Head of caudate nucleus (tissue), 42 donors: ENCODE measurements at places on chromosomes 12 and 14.

- DNase-seq: no peak
Observed at GRCh38 chr12:117685110-117685926, 283.5 kb downstream of the KSR2 start.

DNA sequence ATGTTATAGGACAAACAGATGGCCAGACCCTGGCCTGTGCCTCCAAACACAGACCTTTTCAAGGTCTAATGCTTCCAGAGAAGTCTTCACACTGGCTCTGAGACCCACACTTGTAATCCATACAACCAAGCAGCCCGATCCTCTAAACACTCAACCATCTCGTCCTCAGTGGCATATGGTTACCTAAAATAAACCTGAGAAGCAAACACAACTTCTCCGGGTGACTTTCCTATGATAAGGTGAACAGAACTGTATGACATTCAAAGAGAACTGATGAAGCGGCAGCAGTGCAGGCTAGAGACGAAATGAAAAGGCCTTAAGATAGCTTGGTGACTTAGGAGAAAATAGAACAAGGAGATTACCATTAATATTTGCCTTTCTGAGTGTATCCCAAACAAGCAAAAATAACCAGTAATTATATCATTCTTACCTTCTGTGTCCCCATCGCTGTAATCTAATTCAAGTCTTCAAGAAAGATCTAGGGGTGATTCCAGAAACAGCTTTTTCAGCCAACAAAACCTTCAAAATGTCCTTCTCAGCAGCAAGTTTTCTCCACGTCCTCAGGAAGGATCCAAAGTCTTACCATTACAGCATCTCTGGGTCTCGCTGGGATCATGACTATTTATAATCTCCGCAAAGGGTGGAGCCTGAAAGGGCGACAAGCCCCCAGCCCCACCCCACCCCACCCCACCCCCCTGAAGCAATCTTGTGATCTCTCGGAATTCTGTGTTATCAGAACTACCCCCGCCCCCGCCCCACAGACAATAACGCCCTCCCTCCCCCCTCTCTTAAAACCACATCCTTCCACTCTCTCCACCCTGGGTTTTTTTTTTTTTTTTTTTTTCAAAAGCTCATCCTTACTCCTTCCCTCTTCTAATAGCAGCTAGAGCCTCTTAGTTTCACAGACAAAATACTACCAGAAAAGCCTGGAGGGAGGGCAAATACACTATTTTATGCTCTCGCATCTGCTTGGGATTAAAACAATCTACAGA is at the start of gene SLC2A3:
Gene SLC2A3 (minus strand): TSS at position 598 of the 992 bp plus-strand sequence. CDS start 153 bp downstream, at position 445.
- peak; percentile 73 for DNase-seq

GRCh38 chr14:87869619-87870583 is 123.1 kb downstream of the GALC start:
- DNase-seq: peak; percentile 13

DNA sequence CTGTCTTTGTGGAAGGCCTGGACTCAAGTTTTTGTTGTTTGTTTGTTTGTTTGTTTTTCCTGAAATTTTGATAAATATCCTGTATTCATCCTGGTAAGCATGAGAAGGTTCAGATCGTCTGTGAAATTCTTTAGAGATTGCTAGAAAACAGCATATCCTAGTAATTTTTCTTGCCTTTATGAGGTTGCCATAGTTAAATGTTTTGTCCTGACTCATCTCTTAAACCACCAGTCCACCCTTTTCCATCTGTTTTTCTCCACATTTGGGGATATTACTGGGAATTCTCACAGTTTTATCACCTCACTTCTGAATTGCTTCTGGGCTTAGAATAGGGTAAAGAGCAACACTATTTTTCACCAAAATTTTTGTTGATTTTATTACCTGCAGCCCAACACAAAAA is 248.3 kb downstream of the FBXL14 start:
- DNase-seq: no peak

DNA sequence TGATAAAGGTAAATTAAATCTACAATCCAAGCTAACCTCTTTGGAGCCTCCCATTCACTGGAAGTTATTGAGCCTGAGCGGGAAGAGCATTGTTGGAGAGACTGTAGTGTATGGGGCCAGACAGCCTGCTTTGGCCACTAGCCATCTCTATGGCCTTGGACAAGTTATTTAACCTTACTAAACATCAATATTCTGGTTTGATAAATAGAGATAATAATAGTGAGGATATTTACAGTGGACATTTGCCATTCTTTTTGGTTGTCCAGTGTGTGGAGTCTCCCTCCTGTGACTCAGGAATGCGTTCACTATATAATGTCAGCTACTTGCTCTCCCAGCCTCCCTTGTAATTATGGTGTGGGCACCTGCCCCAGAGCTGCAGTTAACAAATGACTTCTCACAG is 216.1 kb downstream of the SLC38A4 start:
- DNase-seq: no peak

- DNase-seq: no peak
Observed at GRCh38 chr14:44316647-44317440, 190.2 kb downstream of the FSCB start.

- DNase-seq: no peak
Observed at GRCh38 chr12:25278269-25278668, 27.5 kb upstream of the KRAS start.

DNA sequence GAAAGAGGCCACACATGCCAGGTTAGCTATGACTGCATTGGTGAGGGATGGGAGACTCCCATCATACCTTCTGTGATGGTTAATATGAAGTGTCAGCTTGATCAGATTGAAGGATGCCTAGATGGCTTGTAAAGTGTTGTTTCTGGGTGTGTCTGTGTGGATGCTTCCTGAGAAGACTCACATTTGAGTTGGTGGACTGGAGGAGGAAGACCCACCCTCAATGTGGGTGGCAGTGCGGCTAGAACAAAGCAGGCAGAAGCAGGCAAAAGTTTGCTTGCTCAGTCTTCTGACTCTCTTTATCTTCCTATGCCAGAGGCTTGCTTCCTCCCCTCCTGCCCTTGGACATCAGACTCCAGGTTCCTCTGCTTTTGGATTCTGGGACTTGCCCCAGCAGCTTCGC is 88.2 kb downstream of the SSPN start:
- no peak for DNase-seq

GRCh38 chr12:1531654-1532374 is 62.6 kb downstream of the FBXL14 start:
- no peak for DNase-seq

DNA sequence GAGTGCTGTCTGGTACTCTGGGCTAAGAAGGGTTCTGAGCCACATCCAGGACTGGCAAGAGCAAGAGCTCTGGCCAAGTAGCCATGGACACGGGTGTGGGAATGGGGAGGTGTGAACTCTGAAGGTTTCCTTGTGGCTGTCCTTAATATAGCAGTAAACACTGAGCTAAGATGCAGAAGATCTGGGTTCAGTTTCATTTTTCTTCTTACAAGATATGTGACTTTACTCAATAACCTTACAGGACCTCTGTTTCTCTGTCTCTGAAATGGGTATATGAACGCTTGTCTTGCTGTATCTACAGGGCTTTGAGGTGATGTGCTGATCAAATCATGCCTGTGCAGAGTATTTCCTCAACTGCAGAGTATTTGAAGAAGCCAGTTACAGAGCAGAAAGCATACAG is 521.2 kb downstream of the VRK1 start:
- DNase-seq: no peak

GRCh38 chr14:49303946-49304516 is 282.1 kb downstream of the RPS29 start:
- DNase-seq: no peak

- DNase-seq: peak; percentile 14
Observed at GRCh38 chr12:81128930-81129554, 51.2 kb downstream of the ACSS3 start.

GRCh38 chr12:48037267-48037915 is 33.1 kb upstream of the COL2A1 start:
- DNase-seq: no peak

DNA sequence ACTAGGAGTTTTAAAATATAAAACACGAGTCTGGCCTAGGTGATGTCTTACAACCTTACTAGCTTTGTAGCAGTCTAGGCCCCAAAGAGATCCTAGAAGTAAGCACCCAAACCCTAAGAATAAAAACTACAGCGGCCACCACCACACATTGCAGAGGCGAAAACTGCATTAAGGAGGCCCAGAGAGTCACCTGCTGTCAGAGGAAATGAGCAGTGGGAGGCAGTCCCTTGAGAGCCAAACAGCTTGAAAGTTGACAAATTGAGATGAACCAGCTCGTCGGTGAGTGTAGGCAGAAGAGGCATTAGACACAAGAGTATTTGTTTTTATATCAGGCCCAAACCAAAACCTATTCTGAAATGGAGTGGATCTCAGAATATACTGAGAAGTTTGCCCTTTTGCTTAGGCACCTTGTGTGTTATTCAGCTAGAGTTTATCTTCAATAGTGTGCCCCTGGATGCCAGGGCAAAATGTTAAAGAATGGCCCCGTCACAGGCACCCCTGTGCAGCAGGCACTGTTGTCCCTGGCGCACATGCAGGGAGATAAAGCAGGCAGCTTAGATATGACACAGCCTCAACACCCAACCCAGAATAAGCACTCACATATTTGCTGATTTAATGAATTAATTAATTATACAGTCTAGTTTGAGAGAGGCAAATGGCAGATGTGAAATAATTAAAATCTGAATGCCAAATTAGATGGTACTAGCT is 56.7 kb downstream of the TTC7B start:
- DNase-seq: no peak

DNA sequence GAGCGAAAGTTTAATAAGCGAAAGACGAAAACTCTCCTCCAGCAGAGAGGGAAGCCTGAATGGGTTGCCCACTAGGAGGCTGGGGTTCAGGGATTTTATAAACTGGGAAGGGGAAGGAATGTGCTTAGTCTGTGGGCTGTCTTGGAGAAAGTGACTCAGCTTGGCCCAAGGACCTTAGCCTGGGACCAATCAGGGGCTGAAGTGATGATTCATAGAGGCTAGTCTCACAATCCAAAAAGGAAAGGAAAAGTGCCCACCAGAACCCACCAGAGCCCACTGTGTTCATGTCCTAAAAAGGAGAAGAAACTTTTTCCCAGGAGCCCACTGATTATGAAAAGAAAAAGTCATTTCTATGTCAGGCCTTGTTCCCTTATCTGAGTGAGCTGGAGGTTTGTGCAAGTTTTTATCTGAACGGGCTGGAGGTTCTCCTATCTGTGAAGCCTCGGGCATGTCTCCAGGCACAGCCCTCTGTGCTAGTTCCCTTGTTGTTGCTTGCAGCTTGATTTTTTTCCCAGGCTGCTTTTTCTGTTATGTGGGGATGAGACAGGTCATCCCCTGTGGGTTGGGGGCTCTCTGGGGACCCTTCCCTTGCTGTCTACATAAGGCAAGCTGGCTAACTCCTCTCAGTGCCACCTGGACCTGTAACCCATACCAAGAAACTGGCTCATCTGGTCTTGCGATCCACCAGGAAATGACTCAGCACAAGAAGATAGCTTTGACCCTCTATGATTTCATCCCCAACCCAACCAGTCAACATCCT is 8.3 kb upstream of the GOLGA5 start:
- DNase-seq: no peak

- no peak for DNase-seq
Observed at GRCh38 chr12:126782083-126782482, 1484.9 kb upstream of the TMEM132C start.

DNA sequence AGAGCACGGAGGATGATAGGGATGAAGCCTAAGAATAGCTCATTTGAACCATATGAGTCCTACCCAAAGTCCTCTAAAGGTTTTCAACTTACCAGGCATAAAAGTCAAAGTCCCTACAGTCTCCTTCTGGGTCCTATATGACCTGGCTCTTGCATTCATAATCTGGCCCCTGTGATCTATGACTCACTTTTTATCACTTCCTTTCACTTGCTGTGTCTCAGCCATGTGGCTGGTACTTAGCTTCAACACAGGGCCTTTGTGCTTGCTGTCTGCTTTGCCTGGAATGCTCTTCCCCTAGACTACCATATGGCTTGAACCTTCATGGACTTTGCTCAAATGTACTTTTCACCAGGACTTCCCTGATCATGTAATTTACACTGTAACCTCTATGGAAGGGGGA is 137.6 kb upstream of the TMTC1 start:
- DNase-seq: no peak

- DNase-seq: no peak
Observed at GRCh38 chr12:113049976-113050742, 6.4 kb upstream of the DTX1 start.

DNA sequence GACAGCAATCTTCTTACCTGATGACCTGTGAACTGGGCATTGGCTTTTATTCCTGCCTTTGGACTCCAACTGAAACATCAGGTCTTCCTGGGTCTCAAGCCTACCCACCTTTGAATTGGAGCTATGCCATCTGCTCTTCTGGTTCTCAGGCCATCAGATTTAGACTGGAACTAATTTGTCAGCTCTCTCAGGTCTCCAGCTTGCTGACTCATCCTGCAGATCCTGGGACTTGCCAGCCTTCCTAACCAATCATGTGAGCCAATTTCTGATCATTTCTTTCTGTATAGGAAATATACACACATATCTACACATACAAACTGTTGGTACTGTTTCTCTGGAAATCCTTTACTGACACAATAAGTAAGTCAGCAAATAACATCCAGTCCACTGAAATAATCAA is 65.3 kb upstream of the TSPAN8 start:
- DNase-seq: no peak

DNA sequence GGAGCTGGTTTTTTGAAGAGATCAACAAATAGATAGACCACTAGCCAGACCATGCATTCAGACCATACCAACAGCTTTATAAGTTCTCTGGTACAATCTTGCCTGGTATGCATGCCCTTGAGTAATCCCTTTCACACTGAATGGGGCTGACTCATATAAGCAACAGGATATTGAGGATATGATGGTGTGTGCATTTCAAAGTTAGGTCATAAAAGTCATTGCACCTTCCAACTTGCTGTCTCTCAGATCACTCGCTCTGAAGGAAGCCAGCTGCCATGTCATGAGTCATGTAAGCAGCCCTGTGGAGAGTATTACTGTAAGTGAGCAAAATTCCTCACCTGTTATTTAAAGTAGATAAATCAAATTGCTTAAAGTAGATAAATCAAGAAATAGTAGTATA is 45.0 kb upstream of the OR6J1 start:
- DNase-seq: no peak

- DNase-seq: no peak
Observed at GRCh38 chr14:90630171-90630806, 185.9 kb downstream of the TTC7B start.

DNA sequence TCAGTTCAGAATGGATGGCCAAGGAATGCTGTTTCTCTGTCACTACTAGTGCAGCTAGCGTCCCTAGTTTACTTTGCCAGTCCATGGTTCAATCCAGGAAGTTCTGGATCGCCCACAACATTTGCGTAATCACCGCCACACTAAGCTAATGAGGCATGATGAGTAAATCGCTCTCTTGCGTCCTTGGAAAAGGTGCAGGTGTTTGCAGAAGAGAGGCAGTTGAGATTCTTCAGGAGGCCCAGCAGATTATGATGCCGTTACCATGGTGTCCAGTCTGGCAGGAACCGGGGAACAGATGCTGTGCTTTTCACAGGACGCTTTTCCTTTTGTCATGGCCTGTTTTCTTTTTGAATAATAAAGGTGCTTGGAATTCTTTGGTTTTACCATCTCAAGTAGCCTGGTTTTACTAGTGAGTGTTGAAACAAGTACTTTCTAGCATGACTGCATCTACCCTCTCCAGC is 9.0 kb downstream of the TPH2 start:
- DNase-seq: no peak
